ENCODE measurements at places on chromosomes 7 and 10.

DNA sequence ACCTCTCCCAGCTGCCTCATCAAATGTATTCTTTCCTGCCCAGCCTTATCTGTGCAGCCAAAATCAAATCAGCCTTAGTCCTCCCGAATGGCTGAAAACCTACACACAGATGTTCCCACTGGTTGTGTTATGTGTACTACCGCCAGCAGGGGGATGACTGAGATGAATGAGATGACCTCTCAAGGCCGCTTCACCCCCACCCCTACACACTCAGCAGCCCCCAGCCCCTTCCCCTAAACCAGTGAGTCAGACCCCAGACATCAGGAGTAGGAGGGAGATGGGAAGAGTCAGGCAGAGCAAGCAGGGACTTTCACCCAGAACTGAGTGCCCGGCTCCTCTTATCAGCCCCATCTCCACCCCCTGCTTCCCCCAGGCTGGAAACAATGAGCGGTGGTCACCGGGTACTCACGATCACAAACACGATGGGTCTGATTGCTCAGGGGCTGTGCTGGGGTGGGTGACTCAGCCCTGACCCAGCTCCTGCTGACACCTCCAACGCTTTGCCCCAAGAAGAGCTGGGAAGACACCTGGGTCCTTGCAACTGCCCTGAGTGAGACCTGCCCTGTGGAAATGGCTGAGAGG lies 6.5 kb upstream of the C10orf105 start:
- peak; percentile 43 for DNase-seq

DNA sequence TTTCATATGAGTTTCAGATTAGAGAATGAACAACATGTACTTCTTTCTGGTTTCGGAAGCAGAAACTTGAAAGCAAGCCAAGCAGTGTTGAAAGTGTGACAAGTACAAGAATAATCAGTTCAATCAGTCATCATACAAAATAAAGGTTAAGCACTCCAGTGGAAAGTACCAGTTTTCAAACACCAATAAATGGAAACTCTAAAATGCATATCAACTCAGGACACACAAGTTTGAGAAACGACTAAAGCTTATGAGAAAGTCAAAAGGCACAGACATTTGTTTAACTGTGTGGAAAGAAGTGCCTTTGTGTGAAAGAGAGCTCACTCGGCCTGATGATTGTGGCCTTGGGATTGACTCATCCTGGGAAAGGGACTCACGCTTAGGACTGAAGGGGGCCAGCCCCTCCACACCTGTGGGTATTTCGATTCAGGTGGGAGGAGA lies 60.6 kb upstream of the AKR1C1 start:
- DNase-seq = peak; percentile 77

- DNase-seq = no peak
Measured at GRCh38 chr10:86206240-86206579, 160.4 kb downstream of the GRID1 start.

GRCh38 chr7:33070831-33071230 lies 8.3 kb upstream of the NT5C3A start:
- no peak for DNase-seq

DNA sequence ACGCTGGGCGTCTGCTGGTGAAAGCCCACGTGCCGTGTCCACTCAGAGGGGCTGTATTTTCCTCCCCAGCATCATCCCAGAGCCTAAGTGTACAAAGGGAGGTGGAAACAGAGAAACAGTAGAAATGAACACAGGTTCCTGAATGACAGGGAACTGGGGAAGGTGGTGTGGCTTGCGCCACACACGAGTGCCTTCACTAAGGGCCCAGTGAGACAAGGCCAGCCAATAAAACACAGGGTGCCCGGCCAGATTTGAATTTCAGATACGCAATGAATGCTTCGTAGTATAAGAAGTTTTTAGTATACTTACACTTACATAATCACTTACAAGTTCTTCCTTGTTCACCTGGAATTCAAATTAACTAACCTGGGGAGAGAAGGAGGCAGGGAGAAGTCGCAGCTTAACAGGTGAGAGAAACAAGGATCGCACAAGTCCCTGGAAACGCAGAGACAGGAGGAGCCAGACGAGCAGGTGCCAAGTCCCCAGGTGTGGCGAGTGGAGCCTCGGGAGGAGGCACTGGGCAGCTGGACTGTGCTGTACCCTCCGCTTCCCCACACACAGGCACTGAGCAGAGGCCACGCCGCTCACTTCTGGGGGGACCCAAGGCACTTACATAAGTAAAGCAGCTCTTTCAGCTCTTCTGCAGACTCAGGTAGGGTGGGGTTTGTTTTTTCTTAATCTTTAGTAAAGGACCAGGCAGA lies 105.2 kb upstream of the MGMT start:
- DNase-seq = no peak

DNA sequence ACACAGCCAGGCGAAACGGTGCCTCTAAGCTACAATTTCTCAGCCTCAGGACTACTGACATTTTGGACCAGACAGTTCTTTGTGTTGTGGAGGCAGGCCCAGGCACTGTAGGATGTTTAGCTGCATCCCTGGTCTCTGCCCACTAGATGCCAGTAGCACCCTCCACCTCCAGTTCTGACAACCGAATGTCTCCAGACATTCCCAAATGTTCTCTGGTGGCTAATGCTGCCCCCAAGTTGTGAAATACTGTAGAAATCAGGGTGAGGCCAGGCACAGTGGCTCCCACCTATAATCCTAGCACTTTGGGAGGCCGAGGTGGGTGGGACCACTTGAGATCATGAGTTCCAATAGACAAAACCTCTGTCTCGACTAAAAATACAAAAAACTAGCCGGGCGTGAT lies 18.2 kb downstream of the HNRNPF start:
- peak; percentile 64 for DNase-seq

- DNase-seq = no peak
Measured at GRCh38 chr7:94160719-94161435, 156.7 kb upstream of the BET1 start.

- DNase-seq = no peak
Measured at GRCh38 chr7:92221766-92222165, 23.9 kb downstream of the KRIT1 start.

- peak; percentile 76 for DNase-seq
Measured at GRCh38 chr7:30224511-30225062, 59.8 kb upstream of the ZNRF2 start.

DNA sequence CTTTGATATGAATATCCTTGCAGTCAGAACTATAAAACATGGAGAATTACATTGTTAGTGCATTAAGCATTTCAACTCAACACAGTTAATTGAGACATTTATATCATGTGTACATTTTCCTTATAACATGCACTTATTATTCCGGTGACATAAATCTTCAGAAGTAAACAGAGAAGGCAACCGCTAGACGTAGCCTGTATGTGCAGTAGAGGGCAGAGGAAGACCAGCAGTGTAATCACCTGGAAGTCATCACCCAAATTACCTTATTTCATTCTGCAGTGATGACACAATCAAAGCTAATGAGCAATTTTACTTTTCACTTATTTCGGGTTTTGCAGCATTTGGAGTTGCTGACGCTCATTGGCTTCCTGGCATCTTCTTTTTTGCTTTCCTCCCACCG lies 394.6 kb downstream of the SDK1 start:
- peak; percentile 9 for DNase-seq

- DNase-seq = peak; percentile 70
Measured at GRCh38 chr7:1693991-1694524, 24.0 kb downstream of the ELFN1 start.

DNA sequence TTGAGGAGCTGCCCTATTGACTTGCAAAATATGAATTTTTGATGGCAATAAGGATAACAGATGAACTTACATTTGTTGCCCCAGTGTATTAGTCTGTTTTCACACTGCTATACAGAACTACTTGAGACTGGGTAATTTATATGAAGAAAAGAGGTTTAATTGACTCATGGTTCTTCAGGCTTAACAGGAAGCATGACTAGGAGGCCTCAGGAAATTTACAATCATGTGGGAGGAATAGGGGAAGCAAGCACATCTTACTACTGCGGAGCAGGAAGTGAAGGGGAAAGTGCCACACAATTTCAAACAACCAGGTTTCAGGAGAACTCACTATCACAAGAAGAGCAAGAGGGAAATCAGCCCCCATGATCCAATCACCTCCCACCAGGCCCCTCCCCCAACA lies 57.9 kb downstream of the ZNF22 start:
- DNase-seq = peak; percentile 69

GRCh38 chr10:48462482-48463020 lies 142.3 kb downstream of the ARHGAP22 start:
- DNase-seq = no peak

- no peak for DNase-seq
Measured at GRCh38 chr7:145434811-145435210, 599.0 kb upstream of the TPK1 start.

- DNase-seq = no peak
Measured at GRCh38 chr7:338295-339061, 48.5 kb downstream of the FOXL3 start.

- no peak for DNase-seq
Measured at GRCh38 chr10:71657604-71658466, 61.7 kb downstream of the C10orf105 start.

- no peak for DNase-seq
Measured at GRCh38 chr10:77529050-77529576, 108.5 kb downstream of the KCNMA1 start.

GRCh38 chr10:21527598-21528235 lies 2.2 kb upstream of the SKIDA1 start:
- DNase-seq = peak; percentile 61

DNA sequence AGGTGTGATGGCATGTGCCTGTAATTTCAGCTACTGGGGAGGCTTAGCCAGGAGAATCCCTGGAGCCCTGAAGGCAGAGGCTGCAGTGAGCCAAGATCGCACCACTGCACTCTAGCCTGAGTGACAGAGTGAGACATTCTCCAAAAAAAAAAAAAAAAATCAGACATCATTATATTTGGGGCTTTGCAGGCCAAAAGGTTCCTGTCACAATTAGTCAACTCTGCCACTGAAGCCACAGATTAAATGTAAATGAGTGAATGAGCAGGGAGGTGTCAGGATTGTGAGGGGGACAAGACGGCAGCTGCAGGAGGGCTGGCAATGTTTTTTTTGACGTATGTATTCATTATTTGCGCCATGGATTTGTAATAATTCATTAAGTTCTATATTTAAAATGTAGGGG lies 3.3 kb downstream of the ZNF33B start:
- no peak for DNase-seq

DNA sequence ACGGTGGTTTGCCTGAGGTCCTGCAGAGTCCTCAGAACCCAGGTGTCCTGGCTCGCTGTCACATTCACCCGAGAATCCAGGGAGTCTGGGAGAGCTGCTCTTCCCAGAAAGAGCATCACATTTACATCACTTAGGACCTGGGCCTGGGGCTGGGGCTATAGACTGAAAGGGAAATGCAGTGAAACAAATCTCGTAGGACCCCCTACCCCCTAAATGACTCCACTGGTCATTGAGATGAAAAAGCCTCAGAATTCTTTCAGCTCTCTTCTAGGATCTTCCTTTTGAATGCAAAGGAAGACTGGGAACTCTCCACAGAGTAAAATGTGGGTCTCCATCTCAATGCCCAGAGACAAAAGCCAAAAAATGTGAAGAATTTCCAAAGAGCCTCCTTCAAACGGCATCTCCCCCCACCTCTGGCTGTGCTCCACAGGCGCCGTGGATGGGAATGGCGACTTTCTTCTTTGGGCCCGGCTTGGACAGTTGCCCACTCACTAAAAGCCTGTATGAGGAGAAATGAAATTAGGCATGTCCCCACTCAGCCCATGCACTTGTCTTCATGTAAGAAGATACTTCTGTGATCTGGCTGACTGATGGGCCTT lies 49.0 kb upstream of the PODXL start:
- DNase-seq = peak; percentile 18

DNA sequence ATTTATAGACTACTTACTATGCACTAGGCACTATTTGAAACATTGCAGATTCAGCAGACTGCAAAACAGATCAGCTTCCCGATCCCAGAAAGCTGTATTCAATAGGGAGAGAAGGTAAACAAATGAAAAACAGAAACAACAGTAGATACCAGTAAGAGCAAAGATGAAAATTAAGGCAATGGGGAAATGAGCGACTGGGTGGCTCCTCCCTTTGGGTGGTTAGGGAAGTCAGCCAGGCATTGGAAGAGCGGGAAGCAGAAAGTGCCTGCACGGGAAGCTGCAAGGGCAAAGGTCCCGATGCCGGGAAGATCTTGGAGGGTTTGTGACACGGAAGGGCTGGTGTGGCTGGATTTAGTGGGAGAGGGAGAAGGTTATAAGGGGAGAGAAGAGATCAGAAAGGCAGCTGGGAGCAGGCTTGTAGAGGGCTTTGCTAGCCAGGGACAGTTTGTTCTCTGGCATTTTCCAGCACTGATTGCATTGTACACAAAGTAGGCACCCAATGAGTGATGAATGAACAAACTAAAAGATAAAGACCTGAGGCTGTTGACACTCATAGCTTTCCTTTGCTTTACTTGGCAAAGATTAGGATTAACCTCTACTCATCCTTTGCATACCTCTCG lies 67.8 kb downstream of the NAMPT start:
- peak; percentile 75 for DNase-seq

DNA sequence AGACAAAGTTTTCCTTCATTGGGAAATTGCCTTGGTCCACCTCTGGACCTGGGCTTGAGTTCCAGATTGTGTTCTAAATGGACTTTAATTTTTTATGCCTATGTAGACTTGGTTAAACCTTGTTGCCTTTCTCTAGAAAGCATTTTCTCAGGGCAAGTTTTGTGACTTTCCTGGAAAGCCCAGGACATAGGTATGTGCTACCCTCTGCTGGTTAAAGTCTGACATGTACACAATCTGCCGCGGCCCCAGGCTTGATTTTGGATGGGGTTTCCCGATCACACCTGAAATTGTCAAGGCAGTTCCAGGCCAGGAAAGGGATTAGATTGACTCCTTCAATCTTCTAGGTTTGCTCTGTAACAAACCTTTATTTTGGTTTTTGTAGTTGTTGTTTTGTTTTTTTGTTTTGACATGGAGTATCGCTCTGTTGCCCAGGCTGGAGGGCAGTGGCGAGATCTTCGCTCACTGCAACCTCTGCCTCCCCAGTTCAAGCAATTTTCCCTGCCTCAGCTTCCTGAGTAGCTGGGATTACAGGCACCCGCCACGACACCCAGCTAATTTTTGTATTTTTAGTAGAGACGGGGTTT lies 14.1 kb upstream of the AKR1B10 start:
- peak; percentile 78 for DNase-seq

DNA sequence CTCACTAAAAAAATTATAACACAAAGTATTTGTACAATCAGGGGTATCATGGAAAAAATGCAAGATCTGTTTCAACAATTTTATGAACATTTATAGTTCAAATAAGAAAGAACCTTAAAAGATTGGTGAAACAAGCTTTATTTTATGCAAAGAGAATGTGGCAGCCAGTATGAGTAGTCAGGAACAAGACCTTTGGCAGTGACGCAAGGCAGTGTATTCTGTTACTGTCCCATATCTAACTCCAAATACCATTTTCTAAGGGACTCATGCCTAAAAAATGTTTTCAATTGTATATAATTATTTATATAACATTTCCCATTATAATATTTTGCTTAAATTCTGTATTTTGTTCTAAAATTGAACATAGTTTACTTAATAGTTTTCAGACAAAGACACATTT lies 19.1 kb upstream of the FAM53B start:
- DNase-seq = peak; percentile 63

DNA sequence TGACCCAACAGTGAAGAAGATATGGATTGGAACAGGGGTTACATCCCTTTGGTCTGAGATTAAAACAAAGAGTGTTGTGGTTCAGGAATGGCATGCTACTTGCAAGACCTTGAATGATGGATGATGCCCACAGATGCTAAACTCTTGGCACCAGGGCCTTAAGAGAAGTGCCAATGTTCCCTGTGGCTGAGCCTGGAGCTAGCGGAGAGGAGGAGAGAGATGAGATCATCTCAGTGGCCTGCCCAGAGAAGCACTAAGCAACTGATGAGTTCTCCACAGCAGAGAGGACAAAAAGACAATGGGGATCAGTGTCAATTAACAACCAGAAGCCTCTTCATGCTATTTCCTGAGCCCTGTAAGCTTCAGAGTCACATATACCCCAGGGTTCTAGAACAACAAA lies 97.8 kb downstream of the ELAPOR2 start:
- no peak for DNase-seq

Measured in cardiac fibroblast (primary cell).